ENCODE measurements at places on chromosomes 4 and X.

DNA sequence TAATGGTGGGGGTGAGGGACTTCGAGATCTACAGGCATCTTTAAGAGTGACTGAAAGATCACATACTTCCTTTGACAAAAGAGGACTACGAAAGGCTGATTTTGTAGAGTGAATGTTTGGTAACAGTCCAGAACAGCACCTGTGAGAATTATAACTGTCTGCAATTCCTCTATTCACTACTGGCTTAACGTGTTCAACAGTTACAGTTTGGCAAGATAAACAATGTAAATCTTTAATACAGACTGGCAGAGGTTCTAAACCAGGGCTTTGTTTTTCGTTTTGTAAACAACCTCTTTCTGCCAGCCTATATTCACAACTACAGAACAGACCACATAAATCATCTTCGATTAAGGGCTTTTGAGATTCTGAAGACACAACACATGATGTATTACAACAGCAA lies 66.9 kb downstream of the NCAPG start:
- DNase-seq = no peak

- no peak for DNase-seq
These were observed 107.6 kb downstream of the MID1 start for GRCh38 chrX:10512741-10513140.

DNA sequence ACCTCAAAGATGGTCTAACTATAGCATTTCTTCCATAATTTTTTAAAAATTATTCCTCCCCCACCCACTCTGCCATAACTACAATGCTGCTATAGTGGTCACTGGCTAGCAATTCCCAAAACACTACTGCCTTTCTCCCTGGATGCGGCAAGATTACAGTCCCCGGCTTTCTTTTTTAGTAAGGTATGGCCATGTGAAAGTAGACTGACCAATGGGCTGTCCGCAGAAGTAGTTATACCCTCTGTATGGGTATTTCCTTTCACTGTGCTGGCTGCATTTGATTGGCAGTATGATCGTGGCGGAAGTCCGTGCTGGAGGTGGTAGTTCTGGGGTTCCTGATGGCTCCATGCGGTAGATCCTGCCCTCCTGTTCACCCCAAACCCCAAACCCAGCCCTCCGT lies 166.0 kb downstream of the FBXO8 start:
- DNase-seq = no peak

DNA sequence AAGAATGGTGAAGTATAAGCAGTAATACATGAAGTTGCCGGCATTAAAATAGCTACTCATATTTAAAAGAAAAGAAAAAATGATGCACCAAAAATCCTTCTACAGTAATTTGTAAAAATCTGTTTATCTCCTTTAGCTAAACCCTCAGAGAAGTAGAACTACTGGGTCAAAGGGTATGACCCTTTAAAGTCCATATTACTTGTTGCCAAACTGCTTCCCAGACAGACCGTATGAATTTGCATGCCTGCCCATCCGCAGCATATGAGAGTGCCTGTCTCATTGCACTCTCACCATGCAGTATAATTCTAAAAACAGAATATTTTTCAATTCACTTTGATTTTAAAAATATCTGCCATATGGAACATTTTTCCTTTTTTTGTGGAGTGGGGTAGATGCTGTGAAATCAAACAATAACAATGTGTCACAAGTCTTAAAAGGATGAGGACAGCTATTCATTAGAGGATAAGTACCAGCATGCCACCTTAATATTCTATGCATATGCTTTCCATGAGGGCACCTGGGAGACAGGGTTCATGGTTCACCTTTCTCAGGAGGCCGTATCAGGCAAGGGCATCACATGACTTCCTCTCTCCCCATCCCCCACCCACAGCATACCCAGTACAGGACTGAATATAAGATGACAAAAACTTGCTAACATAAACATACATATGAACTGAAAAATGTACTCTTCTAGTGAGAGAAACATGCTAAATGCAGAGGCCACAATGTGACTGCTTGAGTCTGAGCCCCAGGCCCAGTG lies 17.8 kb downstream of the ZDHHC9 start:
- DNase-seq = peak; percentile 6

DNA sequence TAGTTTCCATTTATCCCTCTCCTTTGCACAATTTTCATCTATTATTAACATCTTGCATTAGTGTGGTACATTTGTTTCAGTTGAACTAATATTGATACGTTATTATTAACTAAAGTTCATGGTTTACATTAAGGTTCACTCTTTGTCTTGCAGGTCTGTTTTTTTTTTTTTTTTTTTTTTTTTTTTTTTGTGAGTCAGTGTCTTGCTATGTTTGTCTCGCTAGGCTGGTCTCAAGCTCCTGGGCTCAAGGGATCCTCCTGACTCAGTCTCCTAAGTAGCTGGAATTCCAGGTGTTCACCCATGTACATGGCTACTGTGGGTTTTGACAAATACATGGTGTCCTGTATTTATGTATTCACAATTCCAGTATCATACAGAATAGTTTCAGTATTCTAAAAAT lies 6.8 kb downstream of the TBC1D19 start:
- no peak for DNase-seq

- peak; percentile 40 for DNase-seq
These were observed 167.2 kb upstream of the SLIT2 start for GRCh38 chr4:20084488-20084887.

GRCh38 chrX:12956704-12957534 lies 18.0 kb upstream of the TMSB4X start:
- peak; percentile 50 for DNase-seq

DNA sequence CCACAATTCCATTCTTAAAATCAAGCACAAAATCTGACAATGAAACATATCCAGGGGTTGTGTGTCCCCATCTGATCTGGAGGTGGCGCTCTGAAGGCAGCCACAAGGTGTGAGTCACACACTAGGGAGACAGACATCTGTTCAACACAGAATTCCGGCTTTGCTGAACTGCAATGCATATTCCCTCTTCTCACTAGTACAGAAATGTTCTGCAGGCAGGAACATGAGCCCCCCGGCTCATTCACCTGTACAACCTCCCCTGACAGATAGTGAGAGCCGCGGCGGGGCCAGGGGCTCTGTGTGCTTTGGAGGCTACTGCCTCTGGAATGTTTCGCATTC lies 41.9 kb downstream of the WDR1 start:
- peak; percentile 1 for DNase-seq

- DNase-seq = no peak
These were observed 134.1 kb upstream of the C1QTNF7 start for GRCh38 chr4:15293711-15294110.

GRCh38 chrX:150770623-150771022 lies 77.4 kb downstream of the MTMR1 start:
- DNase-seq = no peak

Measured in NCI-H69 (cell line).